ENCODE measurements at places on chromosomes 16 and 17.

GRCh38 chr17:47188271-47188875 lies 722 bp downstream of the CDC27 start:
- DNase-seq, result no peak

DNA sequence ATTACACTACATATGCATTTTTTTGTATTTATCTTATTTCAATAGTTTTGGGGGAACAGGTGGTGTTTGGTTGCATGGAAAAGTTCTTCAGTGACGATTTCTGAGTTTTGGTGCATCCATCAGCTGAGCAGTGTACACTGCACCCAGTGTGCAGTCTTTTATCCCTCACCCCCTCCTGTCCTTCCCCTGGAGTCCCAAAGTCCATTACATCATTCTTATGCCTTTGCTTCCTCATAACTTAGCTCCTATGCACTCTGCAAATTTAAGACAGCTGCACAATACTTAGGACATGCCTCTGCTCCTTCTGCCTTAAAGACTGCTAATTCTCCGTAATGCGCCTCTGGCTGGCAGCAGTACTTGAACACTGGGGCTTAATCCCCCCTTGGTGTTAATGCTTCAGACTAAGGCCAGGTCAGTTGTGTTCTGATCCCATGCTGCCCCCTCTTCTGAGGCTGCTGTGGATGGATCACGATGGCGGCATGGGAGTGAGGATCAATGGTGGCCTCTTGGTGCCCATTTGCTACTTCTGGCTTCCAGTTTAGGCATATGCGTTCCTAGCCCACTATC lies 146.2 kb downstream of the PARN start:
- DNase-seq, result no peak

DNA sequence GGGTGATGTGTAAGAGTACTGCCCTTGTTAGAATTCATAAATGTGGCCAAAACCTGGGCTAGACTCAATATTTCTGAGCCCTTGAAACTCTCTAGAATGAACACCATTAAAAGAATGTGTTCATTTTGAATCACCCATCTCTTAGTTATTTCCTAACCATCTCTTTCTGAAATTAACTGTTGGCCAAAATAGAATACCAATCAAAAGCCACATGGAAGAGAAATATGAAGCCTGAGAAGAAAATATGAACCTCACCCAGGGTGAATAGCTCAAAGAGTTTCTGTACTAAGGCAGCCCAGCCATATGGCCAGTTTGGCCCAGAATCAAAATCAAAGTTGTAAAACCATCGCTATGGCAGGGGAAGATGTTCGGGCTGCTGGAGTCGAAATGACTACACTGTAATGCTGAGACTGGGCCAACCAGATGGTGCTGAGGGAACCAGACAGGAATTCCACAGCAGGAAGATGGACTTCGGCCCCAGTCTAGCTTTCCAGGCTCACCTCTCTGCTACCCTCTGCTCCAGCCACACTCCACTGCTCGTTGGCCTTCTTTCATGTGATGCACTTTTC lies 154.3 kb upstream of the ZFHX3 start:
- DNase-seq, result no peak

- DNase-seq, result no peak
These were observed 5.2 kb upstream of the RNF135 start for GRCh38 chr17:30965686-30966085.

DNA sequence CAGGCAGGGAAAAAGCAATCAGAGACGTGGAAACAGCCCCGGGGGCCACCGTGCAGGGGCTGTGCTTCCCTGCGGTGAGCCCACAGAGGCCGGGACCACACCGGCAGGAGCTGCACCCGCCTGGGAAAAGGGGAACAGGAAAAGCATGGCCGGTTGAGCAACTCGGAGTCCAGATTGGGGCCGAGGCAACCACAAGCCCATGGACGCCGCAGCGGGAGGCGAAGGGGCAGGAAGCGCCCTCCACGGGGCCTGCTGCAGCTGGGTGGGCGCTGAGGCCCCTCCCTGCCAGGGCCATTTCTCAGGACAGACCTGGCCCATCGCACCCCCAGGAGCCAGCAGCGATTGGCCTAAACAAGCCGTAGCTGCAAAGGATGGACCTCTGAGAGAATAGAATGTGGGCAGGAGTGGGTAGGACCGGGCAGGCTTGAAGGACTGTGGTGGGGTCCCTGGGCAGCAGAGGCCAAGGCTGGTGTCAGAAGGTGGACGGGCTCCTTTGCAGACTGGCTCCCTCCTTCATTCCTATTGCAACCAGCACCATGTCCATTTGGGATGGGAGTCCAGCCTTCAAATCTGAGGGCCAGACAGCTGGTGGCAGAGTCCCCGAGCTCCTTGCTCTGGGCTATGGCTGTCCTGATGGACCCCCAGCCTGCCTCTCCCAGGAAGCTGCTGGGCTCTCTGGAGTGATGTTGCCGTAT lies 30.4 kb downstream of the COX4I1 start:
- no peak for DNase-seq

DNA sequence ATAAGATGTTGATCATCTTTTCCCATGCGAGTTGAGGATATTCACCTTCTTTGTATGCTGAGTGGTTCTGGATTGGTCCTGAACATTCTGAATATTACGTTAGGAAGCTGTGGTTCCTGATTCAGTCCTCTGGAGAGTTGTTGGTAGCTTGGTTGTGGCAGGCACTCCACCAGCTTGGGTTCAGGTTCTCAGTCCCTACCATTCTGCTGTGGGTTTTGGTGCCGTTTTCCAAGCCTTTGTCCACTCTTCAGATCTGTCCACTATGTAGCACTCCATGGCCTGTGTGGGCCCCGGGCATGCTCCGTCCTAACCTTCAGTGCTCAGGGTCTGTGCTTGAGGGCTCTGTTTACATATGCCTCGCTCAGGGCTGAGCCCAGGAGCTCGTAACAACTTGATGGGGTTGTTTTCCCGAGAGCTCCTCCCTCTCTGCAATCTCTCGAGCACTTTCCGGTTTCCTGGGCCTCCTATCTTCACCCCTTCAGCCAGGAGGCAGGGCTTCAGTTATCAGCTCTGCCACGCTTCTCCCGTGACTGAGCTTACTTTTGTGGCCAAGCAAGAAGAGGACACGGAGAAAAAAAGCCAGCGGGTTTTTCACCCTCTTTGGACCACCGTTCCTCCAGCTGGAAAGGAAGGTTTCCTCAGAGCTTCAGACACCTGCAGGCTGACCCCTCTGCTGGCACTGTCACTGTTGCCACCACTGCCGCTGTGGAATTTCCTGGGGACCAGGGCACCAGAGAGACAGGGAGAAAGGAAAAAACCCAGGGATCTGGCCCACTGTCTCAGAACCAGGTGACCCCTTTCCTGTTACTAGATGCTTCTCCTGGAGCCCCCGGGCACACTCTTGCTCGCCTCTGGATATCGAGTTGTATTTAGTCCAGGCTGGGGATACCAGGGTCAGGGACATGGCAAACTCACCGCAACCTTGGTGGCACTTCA lies 19.6 kb downstream of the KIAA0513 start:
- DNase-seq, result no peak

- no peak for DNase-seq
These were observed 2.5 kb downstream of the CISD3 start for GRCh38 chr17:38732376-38733281.

DNA sequence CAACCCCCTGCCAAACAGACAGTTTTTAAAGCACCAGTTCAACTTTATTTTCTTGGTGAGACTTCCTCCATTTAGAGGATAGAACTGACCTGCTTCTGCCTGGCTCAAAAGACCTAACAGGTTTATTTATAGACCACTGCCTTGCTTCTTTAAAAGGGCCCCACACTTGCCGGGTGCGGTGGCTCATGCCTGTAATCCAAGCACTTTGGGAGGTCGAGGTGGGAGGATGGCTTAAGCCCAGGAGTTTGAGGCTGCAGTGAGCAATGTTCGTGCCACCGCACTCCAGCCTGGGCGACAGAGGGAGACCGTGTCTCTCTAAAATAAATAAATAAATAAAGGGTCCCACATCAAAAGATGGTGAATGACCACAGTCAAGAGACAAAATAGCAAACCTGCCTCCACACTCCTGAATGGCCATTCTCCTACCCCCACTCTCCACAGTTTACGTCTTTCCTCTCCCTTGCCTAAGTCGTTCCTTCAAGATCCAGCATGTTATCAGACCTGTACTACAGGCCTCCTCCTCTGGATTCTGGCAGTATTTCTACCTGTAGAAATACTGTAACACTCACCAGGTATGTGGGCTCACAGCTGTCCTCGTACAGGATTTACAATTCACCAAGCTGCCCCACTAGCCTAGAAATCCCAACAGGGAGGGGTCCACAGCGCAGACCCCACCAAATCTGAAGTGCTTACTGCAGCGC lies 95.6 kb downstream of the SMG6 start:
- no peak for DNase-seq

DNA sequence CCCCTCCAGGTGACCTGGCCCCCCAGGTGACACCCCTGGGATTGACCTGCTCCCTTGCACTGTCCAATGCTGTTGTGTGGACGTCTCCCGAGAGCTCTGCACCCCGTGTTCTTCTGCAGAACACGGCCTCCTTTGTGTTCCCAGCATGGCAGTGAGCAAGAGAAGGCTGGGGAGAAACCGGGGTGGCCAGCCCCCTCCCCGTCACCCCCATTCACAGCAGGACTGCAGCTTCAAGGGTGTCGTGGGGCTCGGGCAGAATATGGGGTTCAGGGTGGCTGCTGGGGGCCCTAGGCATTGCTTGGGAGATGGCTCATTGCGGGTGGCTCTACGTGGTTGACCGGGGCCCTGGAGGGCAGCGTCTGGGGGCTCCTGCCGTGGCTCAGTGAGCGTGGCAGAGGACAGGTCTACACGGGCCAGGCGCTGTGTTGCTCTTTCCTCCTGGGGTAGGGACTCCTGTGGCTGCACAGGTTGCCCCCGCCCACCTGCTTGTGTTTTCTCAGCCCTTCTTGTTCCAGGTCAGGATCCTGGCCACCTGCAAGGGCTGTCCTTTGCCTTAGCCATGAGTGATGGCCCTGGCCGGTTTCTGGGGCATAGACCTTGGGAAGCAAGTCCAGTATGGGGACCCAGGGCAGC lies 12.5 kb downstream of the GSE1 start:
- no peak for DNase-seq

DNA sequence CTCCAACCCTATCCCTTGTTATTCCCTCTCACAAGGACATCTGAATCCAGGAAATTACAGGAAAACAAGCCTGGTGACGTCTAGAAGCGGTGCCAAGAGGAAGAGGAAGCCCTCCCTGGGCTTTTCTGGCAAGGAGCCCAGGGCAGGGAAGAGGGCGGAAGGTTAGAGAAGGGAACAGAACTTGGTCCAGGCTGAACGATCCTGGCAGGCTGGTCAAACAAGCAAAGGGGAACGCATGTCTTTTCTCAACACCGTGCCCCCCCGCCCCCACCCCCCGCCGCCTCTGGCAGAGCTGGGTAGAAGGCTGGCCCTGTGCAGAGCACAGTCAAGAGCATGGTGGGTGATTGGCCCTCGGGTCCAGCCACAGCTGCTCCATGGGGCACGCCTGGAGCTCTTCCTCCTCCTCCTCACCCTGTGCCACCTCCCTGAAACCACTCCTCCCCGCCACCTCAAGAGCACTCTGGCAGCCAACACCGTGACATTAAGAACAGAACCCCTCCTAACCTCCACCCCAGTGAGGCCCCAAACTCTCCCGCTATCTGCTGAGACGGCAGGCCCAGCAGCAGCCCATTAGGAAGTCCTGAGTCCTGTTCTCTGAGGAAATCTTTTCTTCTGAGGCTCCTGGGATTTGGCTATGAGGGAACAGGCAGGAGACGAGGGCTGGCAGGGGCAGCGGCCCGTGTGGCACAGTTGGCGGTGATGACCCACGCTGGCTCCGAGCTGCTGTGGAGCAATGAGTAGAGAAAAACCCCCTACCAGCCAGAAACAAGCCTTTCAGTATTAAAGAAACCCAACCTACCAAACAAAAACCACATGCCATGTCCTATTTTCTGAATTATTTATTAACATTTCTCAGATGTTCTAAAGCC lies 7.3 kb downstream of the C16orf86 start:
- no peak for DNase-seq

DNA sequence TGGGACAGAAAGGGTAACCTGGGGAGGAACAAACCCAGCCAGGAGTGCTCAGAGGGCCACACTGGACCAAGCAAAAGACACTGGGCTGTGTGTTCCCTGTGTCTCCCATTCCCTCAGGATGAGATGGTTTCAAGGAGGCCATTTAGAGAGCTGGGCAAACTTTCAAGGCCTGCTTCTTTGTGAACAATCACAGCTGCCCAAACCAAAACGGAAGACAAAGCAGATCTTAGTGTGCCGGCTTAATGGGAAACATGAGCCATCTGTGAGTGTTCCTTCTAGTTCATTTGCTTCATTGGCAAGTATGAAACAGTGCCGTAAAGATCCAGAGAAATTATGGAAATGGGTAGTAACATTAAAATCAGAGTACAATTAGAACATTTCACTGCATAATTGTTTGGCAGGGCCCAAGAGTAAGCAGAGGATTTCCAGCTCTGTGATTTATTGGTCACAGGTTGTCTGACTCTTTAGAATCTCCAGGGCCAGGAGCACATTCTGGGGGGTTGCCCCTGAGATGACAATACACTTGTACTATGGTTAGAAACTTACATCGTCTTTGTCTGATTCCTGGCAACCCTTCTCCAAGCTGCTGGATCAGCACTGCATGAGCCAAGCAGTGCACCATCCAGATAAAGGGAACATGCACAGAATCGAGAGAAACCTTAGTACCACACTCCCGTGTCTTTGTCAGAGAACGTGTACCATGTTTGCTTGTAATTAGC lies 412.1 kb downstream of the RBFOX1 start:
- no peak for DNase-seq

DNA sequence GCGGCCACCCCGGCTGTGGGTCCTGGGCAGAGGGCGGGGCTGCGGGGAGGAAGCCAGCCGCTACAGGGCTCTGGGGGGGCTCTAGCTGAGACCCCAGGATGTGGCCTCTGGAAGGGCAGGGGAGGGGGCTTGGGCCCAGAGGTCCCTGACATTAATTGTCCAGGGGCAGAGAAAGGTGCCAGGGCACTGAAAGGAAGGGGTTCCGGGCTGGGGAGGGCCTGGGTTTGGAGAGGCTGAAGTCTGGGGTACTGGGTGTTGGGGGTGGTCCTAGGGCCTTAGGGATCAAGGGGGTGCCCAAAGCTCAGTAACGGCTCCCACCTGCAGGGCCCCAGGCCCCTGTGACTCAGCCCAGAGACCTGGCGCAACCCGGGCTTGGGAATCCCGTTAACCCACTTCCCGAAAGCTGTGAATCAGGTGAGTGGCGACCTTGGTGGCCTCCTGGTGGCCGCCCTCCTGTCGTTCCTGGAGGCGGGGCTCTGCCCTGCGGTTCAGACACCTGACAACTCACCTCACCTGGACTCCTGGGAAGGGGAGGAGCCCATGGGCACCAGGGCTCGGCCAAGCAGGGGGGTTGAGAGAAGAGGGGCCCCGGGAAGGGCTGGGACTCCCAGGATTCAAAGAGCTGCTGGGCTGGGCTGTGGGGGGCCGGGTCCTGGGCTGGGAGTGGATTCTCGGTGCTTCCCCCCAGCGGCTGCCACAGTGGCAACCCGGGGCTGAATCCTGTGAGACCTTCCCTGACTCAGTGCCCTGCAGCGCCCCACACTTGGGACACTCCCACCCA lies 465 bp upstream of the PRSS22 start:
- no peak for DNase-seq

DNA sequence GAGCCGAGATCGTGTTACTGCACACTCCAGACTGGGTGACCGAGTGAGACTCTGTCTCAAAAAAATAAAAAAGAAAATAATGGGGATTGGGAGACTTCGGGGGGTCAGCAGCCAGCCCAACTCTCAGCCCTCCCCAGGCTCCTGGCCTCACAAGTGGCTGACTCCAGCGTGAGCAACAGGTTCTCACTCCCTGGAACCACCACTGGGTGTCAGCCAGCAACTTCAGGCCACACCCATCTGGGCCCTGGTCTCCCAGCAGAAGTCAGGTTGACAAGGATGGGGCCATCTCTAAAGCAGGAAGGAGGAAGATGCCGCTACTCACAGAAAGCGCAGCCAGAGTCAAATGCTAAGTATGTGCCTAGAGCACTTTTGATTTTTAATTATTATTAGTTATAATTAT lies 139.4 kb downstream of the C16orf78 start:
- no peak for DNase-seq

- no peak for DNase-seq
These were observed 8.3 kb downstream of the OTOP3 start for GRCh38 chr17:74943808-74944522.

Measured in stimulated activated CD8-positive, alpha-beta memory T cell treated with anti-CD3 and anti-CD28 coated beads, Interleukin-4, amount 100 ng/mL, for 4 hours (primary cell).